EH (cell line): ENCODE measurements at places on chromosomes 12 and 14.
A peak's percentile ranks its signal among the peaks of the same experiment; 100 is the strongest.

DNA sequence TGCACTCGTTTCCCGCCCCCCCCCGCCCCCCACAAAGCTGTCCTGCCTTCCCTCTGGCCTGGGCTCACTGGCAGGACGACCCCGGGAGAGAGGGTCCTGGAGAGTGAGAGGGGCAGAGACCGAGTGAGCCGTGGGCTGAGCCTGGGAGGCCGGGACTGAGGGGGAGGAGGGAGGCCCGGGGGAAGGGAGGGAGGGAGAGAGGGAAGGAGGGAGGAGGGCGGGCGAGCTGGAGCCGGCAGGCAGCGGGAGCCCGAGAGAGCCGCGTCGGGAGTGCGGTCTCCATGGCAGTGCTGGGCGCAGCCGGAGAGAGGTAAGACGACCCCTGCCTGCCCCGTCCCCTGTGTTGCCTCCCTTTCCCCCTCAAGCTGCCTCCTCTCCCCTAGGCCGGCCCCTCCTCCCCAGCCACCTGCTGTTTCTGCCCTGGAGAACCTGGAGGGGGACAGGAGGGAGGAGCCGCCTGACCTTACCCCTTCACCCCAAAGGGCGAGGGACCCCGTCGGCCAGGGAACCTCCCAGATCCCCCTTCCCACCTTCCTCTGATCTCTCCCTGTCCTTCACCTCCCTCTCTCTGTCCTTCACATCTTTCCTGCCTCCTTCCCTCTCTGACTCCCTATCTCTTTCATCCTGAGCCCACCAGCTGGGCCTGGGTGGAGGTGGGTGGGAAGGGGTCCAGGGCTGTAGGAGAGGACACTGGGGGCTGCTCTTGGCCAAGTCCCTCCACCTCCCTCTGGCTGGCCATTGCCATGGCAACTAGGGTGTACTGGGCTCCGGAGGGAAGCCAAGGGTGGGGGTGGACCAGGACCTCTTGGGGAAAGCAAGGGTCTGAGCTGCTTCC, at the start of gene GPR162:
Gene GPR162, plus strand, starts transcription at position 231 of the 835 bp plus-strand sequence. CDS start 2,078 bp downstream, outside the sequence.
- DNase-seq = peak; percentile 72

- DNase-seq = no peak
Measured at GRCh38 chr12:105445249-105445648, 114.8 kb downstream of the C12orf75 start.

DNA sequence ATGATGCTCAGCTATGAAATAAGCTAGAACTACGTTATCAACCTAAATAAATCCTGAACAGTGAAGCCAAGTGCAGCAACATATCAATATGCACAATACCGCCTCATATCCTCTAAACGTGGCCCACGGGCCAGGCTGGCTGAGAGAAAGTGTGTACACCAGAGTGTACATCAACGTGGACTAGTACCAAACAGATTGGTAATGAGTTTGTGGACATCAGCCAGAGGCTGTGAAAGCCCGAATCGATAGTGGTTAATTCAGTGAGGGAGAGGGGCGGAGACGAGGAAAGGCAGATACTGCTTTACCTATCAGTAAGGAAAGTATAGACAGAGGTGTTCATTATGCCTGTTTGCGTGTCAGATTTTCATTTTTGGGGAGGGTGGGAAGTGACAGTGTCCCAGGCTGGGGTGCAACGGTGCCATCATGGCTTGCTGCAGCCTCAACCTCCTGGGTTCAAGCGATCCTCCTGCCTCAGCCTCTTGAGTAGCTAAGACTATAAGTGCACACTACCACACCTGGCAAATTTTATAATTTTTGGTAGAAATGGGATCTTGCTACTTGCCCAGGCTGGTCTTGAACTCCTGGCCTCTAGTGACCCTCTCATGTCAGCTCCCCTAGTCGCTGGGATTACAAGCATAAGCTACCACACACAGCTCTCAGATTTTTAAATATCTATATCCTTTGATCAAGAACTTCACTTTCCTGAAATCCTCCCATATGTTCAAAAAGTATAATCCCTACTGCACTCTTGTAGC, 50.1 kb downstream of the ANAPC7 start:
- no peak for DNase-seq

- no peak for DNase-seq
Measured at GRCh38 chr14:103545915-103546651, 16.4 kb downstream of the BAG5 start.

- no peak for DNase-seq
Measured at GRCh38 chr12:38056701-38057689, 259.6 kb upstream of the ALG10B start.

GRCh38 chr12:107490010-107490409, 195.6 kb upstream of the PWP1 start:
- DNase-seq = no peak

DNA sequence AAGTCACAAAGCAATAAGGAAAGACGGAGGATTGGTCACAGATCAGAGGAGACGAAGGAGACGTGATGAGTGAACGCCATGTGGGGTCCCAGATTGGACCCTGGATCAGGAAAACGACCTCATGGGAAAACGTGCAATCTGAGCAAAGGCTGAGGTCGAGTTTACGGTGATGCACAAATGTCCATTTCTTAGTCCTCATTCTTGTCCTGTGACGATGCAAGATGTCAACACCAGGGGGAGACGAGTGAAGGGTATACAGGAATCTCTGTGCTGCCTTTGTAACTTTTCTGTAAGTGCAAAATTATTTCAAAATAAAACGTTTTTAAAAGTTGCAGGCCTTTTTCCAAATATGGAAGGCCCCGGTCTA, 329.8 kb downstream of the MED13L start:
- DNase-seq = no peak

- DNase-seq = no peak
Measured at GRCh38 chr14:101839236-101839635, 77.7 kb downstream of the PPP2R5C start.

GRCh38 chr12:110403976-110404682, 621 bp upstream of the ANAPC7 start:
- peak; percentile 66 for DNase-seq

DNA sequence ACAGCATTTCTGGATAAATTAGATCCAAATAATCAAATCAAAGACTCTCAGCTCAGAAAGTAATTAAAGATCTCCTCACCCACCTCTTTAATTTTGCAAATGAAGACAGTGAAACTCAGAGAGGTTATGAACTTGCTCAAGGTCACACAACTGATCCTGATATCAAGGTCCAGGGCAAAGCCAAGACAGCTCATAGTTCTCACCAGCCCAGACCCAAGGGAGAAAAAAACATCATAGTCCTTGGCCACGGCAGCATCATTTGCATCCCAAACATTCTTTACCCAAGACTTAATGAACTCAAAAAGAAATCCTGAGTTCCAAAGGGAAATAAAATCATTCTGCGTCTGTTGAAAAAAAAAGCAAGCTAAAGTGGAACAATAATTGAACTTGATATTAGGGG, 112.1 kb downstream of the DAD1 start:
- DNase-seq = no peak

DNA sequence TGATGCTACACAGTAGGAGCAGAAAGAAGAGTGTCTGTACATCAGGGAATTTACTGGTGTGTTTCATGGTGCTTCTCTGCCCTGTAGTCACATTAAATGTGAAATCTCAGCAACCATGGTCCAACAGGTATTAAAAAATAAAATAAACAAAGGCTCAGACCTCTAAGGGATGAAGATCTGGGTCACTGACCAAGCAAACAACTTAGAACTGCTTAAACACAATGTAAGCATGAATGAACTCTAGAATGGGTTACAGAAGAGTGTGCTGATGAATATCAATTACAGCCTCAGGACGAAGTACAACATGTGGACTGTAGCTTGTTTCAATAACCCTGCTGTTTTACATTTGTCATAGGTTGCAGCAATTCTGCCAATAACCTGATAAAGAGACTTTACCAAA, 47.4 kb downstream of the SLC35F4 start:
- DNase-seq = no peak

GRCh38 chr12:22476133-22476532, 68.2 kb downstream of the C2CD5 start:
- no peak for DNase-seq

DNA sequence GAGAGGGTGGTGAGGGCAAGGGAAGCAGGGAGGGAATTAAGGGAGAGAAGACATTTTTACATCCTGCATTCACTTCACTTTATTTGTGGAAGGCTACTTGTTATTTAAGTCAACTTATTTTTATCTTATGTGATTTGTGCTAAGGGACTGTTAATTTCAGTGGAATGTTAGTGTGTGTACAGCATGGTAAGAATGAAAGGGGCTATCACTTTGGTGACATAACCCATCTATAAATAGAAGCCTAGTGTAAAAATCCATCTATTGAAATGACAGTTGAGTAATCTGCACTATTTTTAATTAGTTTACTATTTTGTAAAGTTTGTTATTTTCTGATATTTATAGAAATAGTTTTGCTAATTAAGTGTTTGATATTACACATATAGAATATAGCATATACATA, 16.8 kb upstream of the CHPT1 start:
- no peak for DNase-seq

DNA sequence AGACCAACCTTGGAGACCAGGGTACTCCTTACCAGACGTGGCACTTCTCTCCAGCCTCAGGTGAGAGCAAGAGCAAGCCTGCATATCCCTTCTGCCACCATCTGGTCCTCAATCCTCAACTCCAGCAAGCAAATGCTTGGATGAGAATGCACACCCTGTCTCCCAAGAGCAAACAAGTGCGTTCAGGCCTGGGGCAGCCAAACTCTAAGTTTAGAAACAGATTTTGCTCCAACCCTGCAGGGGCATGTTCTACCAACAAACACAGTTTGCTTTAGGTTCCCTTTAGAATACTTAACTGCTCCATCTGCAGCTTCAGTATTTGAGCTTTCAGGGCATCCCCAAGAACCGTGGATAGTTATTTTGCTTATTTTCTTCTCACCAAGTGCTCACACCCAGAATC, 55.9 kb upstream of the FICD start:
- no peak for DNase-seq

DNA sequence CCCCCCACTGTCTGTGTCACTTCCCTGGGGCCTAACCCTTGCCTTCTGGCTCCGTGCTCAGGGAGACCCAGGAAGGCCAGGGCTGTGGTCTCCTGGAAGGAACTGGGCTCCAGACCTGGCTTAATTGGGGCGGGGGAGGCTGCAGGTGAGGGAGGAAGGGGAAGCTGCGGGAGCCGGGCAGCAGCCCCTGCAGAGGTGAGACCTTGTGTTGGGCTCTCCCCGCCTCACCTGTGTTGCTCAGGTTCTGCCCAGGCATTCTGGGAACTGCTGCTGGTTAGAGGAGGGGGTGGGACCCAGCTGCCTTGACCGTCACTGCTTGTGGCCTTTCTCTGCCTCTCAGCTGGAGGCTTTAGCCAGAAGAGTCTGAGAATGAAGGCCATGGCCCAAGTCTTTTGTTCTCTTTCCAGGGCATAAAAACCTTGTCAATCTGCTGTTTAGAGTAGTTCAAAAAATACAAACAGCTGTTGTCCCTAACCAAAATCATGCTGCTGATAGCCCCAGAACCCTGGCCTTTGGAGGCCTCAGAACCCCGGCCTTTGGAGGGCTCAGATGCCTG, 247.6 kb downstream of the CHST11 start:
- DNase-seq = no peak

DNA sequence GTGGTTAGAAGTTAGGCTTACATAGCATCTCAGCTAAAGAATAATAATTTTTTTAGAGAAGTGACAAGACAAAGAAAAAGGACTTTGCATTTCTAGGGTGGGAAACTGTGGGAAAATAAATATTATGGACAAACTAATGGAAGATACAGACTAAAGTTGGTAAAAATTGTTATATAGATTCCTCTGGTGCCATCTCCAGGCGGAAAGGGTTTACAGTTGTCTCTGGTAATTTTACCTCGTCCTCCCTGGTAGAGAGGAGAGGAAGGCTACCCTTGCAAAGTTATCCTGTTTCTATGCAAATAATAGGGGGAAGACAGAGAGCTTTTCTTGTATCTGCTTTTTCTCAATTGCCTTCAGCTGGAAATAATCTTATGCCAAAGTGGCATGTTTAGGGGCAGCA, 5.2 kb downstream of the OR11G2 start:
- no peak for DNase-seq

DNA sequence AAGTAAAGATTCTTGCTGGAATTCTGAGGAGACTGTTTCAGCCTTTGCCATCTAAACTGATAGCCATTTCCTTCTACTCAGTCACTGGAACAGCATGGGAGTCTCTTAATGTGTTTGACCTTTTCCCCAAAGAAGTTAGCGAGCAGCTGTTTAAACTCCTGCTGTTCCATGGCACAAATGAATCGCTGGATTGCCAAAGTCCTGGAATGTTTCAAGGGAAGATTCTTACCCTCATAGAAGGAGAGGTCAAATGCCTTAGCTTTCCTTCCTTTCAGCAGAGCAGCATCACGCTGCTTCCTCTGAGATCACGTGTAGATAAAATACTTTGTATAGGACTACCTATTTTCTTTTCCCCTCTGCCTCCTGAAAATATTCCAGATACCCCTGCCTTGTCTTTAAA, 10.5 kb upstream of the NR2C1 start:
- DNase-seq = peak; percentile 88

DNA sequence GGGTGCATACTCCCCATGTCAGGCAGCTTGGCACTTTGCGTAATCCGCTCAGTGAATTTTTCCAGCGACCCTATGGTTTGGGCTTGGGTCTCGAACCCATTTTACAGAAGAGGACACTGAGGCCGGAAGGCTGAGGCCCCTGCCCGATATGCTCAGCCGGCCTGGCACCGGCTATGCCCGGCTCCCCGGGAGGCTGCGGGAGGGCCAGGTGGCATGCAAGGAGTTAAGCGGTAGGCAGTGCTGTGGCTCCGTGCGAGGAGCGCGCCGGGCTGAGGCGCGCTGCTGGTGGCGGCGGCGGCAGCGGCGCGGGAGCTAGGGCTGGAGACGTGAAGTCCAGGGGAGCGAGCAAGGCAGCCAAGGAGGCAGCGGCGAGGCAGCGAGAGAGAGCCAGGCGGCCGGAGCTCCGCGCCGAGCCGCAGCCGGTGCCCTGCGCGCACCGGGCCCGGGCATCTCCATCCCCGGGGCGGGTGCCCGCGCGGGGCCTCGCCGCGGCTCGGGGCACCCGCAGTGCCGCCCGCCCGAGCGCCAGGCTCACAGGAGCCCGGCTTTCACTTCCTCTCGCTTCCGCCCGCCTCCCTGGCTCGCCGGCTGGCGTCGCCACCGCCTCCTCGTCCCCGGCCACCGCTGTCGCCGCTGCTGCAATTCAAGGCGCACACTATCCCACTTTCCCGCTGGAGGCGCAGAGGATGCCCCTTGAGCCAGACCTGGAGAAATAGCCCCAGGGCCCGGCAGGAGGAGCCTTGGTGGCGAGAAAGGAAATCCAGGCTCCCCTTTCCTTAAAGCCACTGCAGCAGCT, at the start of gene WSCD2:
Gene WSCD2, plus strand, starts transcription at position 272 of the 796 bp plus-strand sequence. CDS start 66,545 bp downstream, outside the sequence.
- DNase-seq = peak; percentile 20

- no peak for DNase-seq
Measured at GRCh38 chr14:95910628-95911027, 34.0 kb downstream of the TUNAR start.
